ENCODE measurements at places on chromosomes 5 and 9.
A peak's percentile ranks its signal among the peaks of the same experiment; 100 is the strongest.

DNA sequence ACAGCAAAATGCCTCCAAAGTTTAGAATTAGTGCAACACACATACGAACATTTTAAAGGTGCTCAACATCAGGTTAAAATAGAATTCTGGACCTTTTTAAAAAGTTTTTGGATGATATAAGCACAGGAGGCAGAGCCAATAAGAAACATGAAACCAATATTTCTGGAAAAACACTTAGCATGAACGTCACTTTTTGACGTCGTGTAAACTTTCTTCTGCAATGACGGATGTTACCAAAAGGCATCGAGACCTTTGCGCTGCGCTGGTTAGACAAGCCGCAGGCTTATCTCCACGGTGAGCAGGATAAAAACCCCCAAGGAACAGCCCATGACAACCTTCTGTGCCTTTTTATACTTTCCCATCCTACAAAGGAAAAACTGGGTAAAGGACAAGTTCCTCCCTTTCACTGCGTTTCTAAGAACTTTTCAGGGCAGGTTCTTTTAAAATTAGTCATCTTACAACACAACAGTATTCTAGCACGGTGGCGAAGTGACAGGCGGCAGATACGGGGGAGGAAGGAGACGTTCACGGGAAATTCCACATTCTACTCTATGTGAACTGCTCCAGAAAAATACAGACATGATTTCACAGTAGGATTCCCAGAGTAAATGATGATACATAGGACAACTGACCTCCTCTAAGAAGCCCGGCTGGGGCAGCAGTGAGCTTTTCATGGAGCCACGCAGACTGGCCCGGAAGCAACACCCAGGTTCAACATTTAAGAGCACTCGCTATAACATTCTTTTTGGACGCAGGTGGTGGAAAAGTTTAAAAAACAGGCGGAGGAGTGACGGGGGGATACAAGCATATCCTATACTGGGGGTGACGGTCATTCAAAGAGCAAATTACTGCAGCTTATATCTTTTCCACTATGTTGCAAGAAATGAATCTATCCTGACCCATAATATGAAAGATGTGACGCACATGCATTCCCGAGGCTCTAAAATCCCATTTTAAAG is 52.4 kb downstream of the USP20 start:
- no peak for DNase-seq

DNA sequence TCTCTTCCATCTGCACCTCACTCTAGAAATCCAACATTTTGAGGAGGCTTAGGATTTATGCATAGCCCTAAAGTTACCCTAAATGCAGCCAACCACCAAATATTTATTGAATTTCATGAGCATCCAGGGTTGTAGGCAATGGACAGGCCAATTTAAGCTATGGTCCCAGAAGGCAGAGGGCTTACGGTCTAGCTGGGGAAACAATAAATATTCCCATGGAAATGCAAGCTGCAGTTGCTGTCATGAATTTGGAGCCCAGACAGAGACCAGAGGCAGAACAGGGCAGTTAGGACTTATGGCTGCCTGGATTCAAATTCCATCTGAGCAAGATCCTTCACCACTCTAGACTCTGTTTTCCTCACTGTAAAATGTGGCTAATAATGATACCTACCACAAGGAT is 9.1 kb upstream of the INSYN2B start:
- DNase-seq: no peak

- no peak for DNase-seq
Observed at GRCh38 chr9:124311283-124311682, 53.5 kb downstream of the NEK6 start.

DNA sequence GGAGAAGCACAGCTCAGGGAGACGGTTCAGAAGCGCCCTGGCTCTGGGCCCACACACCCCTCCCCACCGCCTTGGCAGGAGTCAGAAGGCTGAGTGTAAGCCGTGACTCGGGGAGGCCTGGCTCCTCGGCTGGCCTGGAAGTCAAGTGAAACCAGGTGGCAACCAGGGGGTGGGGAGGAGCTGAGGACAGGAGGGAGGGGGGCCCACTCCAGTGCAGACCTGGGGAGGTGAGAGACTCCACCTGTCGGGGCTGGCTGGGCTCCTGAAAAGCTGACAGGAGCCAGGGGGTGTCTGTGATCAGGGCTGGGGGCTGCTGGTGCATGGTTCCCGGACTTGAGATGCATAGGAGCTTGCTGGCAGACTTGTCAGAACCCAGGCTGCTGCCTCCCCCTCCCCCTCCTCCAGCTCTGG is 150.2 kb upstream of the PHYKPL start:
- no peak for DNase-seq

- DNase-seq: peak; percentile 23
Observed at GRCh38 chr5:14946815-14947620, 75.4 kb upstream of the ANKH start.

DNA sequence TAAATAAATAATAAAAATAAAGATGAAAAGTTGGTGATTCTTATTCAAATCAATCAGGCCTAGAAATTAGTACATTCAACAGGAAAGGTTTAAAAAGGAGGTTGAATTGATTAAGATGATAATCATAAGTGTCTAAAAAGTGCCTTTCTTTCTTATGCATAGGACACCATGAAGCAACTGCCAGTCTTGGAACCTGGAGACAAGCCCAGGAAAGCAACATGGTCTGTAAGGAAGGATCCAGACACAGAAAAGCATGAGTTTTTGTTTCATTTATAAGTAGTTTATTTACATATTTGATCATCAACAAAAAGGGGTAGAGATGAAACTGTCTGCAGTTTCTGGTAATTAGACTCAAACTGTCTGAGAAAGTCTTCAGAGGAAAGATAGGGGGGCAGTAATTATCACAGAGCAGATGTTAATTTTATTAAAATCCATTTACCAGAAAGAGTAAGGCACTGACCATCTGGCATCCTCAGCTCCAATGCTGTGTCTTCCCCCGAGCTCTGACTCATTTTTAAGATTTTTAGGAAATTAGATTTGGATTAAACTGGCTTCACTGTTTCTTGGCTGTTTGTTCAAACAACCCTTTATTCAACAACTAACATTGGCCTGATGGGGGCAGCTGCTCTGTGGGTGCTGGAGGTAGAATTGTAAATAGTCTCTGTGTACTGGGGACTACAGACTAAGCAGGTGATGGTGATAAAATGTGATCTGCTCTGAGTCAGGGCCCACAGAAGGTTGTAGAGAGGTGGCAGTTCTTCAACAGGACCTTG is 2.7 kb downstream of the RABEPK start:
- DNase-seq: no peak

DNA sequence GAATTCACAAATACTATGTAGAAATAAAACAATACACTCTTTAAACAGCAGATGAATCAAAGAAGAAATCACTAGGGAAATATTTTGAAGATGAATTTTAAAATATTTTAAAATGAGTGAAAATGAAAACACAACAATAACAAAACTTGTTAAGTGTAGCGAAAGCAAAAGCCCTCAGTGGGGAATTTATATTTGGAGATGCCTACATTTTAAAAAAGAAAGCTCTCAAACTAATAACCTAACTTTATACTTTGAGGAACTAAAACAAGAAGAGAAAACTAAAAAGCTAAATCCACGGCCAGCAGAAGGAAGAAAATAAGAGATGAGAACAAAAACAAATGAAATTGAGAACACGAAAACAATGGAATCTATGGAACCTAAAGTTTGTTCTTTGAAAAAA is 22.7 kb downstream of the SPDL1 start:
- DNase-seq: no peak

GRCh38 chr9:37104183-37104889 is 16.0 kb upstream of the ZCCHC7 start:
- DNase-seq: no peak

DNA sequence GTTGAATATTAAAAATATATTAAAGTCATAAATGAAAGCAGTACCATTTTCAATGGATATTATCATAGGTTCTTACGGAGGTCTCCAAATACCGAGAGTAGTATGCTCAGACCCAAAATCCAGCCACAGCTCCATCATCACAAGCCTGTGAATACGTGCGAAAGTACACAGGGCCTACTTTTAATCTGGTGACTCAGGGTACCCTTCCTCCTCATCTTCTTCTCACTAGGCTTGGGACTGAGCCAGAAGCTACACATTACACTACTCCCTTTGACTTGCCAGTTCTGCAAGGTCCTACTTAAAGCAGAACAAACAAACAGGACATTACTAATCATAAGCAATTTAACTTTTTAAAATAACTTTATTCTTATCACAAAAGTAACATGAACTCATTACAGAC is 7.6 kb upstream of the RIC1 start:
- peak; percentile 72 for DNase-seq

GRCh38 chr9:91533382-91533781 is 109.8 kb upstream of the NFIL3 start:
- no peak for DNase-seq

DNA sequence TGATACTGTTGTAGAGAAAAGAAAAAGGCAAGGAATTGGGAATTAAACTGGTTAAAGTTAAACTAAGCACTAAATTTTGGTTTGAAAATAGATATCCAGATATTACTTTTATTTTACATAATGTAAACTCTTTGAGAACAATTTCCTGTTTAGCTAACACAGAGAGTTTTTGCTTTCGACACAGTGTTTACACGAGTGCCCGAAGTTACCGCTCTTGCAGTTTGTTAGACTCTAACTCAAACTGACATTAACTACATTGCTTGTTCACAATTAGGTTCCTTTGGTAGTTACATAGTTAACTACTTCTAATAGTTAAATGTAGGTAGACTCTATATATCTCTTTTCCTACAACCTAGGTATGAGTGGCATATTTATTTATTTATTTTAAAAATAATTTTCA is 117.1 kb upstream of the CHD1 start:
- DNase-seq: no peak

DNA sequence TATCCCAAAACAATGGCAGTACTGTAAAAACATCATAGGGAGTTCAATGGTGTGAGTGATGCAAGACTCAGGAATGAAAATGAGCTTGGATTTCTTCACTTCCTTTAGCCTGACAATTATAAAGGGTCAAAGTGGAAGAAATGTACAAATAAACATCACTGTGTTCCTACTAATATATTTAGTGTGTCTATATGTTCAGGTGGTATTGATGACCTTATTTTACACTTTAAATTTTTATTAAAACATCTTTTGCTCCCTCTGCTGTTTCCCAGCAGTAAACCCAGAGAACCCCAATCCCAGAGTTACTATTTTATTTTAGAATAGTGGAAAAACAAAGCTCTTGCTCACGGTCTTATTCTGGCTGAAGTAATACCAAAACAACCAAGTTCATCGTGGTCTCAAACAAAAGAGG is 2.0 kb downstream of the LOX start:
- no peak for DNase-seq

DNA sequence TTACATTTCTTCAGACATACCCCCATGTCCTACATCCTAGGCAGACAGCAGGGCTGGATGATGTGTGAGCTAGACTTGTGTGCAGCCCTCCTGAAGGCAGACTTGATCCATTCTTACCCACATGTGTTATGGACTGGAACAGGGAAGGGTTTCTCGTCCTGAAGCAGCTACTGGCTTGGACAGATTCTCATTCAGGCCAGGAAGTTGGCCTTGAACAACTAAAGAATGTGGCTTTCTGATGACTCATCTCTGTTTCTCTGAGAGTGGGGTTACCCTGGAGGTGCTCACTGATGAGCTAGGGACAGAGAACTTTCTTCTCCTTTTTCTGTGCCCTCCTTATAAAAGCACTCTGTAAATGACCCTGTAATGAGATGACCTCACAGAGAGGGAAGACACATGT is 246.5 kb downstream of the PCSK5 start:
- DNase-seq: no peak

DNA sequence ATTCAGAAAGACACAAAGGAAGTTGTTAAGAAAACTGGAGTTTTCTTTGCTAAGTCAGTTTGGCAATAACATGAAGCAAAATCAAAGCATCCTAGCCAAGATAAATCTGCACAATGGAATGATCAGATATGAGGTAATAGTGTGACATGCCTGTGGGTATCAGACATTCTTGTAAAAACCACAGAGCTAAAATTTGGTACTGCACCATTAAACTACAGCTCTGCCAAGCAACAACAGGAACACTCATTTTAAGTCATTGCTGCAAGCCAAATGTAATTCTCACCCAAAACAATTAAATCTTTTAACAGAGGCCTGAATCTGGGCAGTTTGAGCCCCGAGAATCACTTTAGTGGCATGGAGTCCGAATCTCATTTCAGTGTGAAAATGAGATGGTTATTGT is 96.6 kb downstream of the VCAN start:
- no peak for DNase-seq

DNA sequence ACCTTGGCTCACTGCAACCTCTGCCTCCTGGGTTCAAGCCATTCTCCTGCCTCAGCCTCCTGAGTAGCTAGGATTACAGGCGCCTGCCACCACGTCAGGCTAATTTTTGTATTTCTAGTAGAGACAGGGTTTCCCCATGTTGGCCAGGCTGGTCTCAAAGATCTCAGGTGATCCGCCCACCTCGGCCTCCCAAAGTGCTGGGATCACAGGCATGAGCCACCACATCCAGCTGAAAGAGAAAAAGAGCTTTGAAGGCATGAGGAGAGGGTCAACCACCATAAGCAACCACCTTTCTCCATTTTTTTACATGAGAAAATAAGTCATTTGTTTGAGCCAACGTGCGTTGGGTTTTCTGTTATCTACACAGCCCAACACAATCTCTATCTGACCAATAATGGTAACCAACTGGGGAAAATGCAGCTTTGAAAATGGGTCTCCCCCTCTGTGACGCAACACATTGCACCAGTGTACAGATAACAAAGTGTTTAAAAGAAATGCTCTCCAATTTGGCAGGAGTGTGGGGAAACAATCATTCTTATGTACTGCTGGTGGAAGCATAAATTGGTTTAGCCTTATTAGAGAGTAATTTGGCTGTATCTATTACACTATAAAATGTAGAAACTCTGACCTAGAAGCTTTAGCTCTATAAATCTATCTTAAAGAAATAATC is 45.8 kb upstream of the ZBTB43 start:
- no peak for DNase-seq

DNA sequence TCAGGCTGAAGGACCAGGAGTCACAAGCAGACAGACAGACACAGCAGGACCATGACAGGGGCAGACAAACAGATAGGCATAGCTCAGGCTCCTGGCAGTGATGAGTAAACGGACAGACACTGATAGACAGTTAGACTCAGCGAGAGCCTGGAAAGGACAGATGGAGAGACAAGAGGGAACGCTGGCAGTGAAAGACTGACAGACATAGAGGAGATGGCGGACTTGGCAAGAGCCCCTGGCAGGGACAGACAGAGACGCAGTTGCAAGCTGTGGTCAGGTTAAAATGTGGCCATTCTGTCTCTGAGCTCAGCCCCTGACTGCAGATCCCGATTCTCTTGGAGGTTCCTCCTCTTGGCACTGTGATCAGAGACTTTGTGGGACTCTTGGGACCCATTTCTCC is 13.6 kb downstream of the CSF2 start:
- no peak for DNase-seq
